ENCODE measurements at places on chromosomes 16 and 17. TPM values are rescaled to one million over a fixed set of nuclear protein-coding genes. Genes with fewer than 3 reads are reported as not detected.

- H3K27me3 ChIP-seq, result no peaks in the 10 kb centered on the region
- DNase-seq, result no peak
- H3K4me3 ChIP-seq, result no peak overlapping the region
- H3K36me3 ChIP-seq, result no peaks in the 10 kb centered on the region
These were observed 296.9 kb downstream of the ZFHX3 start for GRCh38 chr16:72751076-72751475.

DNA sequence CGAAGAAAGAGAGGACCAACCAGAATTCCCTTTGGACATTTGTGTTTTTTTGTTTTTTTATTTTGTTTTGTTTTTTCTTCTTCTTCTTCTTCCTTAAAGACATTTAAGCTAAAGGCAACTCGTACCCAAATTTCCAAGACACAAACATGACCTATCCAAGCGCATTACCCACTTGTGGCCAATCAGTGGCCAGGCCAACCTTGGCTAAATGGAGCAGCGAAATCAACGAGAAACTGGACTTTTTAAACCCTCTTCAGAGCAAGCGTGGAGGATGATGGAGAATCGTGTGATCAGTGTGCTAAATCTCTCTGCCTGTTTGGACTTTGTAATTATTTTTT, 3.6 kb downstream of the SOX9 start:
- H3K4me1 ChIP-seq, result peaks cover 7% of the 10 kb centered on the region
- H3K27me3 ChIP-seq, result peaks cover 48% of the 10 kb centered on the region
- no peak overlapping the region for H3K4me3 ChIP-seq
- no peak for DNase-seq
- no peak overlapping the region for H3K27ac ChIP-seq

- no peak for DNase-seq
- H3K36me3 ChIP-seq, result no peaks in the 10 kb centered on the region
- no peak overlapping the region for H3K27ac ChIP-seq
- H3K4me3 ChIP-seq, result no peak overlapping the region
- no peaks in the 10 kb centered on the region for H3K4me1 ChIP-seq
These were observed 93.6 kb downstream of the SPACA3 start for GRCh38 chr17:33085256-33085655.

DNA sequence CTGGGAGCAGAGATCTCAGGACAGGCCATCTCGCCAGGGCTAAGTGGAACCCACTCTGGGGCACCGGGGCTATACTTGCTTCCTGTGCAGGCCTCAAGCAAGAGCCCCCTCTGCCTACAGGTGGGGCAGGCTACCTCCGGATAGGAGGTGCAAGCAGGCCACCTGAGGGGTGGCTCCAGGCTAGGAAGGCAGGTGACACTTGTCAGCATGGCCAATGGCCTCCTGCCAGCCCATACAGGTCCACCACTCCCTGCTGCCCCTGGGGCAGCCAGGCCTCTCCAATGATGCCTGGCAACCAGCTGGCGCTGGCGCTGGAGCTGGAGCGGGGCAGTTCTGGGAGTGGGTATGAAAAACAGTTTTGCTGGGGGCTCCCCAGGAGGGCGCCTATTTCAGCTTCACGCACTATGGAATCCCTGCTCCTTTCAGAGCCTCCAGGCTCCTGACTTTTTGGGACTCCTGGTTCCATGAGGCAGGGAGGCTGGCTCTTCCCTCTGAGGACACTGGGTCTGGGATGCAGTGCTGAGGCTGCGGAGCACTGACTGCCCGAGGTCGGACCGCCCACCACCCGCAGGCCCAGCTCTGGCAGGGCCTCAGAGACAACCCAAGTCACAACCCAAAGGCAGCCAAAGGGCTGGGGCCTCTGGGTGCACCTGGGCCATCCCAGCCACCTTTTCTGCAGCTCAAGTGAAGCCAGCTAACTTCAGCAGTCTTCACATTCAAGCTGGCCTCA, 8.4 kb upstream of the SREBF1 start:
- peaks cover 37% of the 10 kb centered on the region for H3K4me1 ChIP-seq
- no peak overlapping the region for H3K27ac ChIP-seq
- H3K4me3 ChIP-seq, result no peak overlapping the region

DNA sequence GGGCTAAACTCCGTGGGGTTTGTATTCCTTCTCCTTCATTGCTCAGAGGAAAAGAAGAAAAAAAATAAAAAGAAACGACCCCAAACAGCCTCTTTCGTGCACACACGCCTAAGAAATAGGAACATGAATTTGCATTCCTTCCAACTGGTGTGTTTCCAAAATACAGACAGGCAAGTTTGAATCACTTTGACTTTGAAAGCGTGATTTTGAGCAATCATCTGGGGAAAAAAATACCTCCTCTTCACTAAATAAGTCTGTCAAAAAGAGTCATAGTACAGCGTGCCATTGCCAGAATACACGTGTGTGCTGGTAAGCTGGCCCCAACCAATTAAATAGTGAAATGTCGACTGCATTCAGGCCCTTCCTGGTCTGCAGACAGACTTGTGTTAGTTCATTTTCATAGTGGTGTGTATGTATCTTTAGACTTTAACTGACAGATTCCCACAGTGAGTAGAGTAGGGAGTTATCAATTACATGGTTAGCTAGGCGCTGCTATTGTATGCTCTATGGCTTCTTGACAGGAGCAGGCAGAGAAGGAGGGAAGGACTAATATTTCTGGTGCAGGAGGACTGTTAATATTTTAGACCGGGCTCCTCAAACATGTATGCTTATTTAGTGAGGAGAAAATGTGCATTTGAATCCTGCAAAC, 618.3 kb downstream of the MAF start:
- no peaks in the 10 kb centered on the region for H3K4me1 ChIP-seq
- DNase-seq, result no peak
- H3K27ac ChIP-seq, result no peak overlapping the region
- peaks cover 3% of the 10 kb centered on the region for H3K36me3 ChIP-seq
- no peak overlapping the region for H3K4me3 ChIP-seq

DNA sequence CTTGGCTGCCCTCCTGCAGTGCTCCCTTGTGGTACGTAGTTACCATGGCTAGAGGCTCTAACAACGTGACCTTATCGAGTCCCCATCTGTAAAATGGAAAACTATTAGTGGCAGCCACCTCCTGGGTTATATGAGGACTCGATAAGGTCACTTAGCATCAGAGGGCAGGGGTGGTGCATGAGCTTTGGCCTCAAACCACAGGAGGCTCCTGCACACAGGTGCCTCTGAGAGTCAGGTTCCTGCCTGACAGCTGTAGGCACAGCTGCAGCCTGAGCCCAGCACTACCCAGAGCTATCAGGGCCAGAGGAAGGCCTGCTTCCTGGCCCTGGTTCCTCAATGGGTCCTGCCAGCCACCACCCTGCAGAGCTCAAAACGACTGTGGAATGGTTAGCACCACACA, 57.2 kb upstream of the SEC14L1 start:
- no peak overlapping the region for H3K4me3 ChIP-seq
- peaks cover 1% of the 10 kb centered on the region for H3K36me3 ChIP-seq
- no peak for DNase-seq
- H3K4me1 ChIP-seq, result peaks cover 20% of the 10 kb centered on the region
- H3K27ac ChIP-seq, result no peak overlapping the region

GRCh38 chr17:76667786-76668453, 24.4 kb upstream of the ST6GALNAC1 start:
- H3K27ac ChIP-seq, result no peak overlapping the region
- H3K36me3 ChIP-seq, result no peaks in the 10 kb centered on the region
- DNase-seq, result no peak
- peaks cover 25% of the 10 kb centered on the region for H3K4me1 ChIP-seq

DNA sequence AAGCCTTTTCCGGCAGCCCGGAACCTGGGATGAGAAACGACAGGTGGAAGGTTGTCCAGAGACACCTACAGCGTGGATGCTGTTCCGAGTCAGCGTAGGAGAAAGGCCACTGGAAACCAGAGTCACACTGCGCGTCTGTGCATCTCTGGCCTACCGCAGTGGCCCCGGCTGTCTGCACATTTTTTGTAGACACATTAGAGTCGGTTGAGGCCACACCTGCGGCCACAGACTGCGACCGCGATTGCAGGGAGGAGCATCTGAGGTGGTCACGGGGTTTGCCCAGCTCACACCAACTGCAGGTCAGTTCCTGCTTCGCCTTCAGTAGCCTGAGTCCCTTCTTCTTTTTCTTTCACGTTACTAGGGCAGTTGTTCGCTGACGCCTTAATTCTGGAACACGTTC, 52.4 kb downstream of the WDR45B start:
- no peaks in the 10 kb centered on the region for H3K27me3 ChIP-seq
- no peak overlapping the region for H3K27ac ChIP-seq
- DNase-seq, result no peak
- peaks cover 30% of the 10 kb centered on the region for H3K36me3 ChIP-seq
- peaks cover 37% of the 10 kb centered on the region for H3K4me1 ChIP-seq

DNA sequence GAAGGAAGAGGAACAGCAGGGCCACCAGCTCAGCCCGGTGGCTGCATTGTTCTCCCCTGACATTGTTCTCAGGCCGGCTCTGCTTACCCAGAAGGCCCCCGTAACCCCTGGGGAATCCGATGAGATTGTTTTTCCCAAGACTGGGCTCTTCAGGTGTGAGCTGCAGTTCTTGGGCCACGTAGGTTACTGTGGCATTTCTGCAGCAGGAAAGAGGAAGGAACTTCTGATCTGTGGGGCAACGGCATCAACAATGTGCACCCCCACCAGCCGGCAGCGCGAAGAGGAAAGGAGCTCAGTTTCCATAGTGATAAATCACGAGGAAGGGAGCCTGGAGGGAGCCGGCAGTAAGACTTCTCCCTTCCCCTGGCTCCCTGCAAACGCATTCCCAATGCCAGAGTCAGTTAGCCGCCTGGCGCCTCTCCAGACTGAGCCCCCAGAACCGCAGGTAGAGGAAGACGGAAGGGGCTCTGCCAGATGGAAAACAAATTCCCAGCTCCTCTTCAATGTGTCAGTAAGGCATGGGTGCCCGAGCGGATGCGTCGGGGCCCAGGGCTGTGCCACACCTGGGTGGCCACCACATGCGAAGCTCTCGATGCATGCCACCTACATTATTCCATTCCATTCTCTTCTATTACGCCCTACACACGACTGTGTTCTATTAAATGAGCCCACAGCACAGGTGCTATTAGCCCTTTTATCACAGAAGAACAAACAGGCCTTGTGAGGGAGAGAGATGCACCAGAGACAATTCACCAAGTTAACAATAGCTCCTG, 21.5 kb upstream of the PECAM1 start:
- H3K27me3 ChIP-seq, result no peaks in the 10 kb centered on the region
- no peaks in the 10 kb centered on the region for H3K36me3 ChIP-seq
- H3K27ac ChIP-seq, result no peak overlapping the region
- H3K4me1 ChIP-seq, result peaks cover 10% of the 10 kb centered on the region
- no peak for DNase-seq

- H3K4me3 ChIP-seq, result peak overlapping the region; percentile 85
- H3K4me1 ChIP-seq, result peaks cover 32% of the 10 kb centered on the region
- DNase-seq, result peak; percentile 81
- H3K36me3 ChIP-seq, result peaks cover 8% of the 10 kb centered on the region
- peak overlapping the region; percentile 85 for H3K27ac ChIP-seq
These were observed 934 bp downstream of the MAFG start for GRCh38 chr17:81926451-81927151.

GRCh38 chr17:70321352-70321751, 152.0 kb downstream of the KCNJ2 start:
- no peaks in the 10 kb centered on the region for H3K36me3 ChIP-seq
- H3K27me3 ChIP-seq, result peaks cover 4% of the 10 kb centered on the region
- H3K27ac ChIP-seq, result no peak overlapping the region
- no peak overlapping the region for H3K4me3 ChIP-seq
- DNase-seq, result no peak

DNA sequence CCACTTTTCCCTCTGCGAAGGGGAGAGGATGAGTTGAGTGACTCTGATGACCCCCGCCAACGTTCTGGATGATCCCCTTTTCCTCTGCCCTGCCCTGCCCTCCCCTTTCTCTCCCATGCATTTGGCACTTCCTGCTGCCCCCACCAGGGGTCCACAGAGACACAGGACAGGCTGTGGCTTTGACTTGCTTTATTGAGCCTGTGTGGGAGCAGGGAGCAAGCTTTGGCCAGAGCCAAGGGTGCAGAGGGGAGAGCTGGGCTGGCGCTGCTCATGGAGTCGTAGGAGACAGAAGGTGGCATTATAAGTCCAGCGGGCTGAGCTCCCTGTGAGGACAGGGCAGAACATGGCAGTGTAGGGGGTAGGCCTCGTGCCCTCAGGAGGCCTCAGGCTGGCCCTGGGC, 1.6 kb downstream of the PPY start:
- H3K4me1 ChIP-seq, result peaks cover 10% of the 10 kb centered on the region
- peak; percentile 43 for DNase-seq
- no peaks in the 10 kb centered on the region for H3K36me3 ChIP-seq
- no peak overlapping the region for H3K27ac ChIP-seq

- no peak overlapping the region for H3K27ac ChIP-seq
- H3K4me1 ChIP-seq, result no peaks in the 10 kb centered on the region
These were observed 16.4 kb upstream of the RBFOX3 start for GRCh38 chr17:79627184-79627765.

DNA sequence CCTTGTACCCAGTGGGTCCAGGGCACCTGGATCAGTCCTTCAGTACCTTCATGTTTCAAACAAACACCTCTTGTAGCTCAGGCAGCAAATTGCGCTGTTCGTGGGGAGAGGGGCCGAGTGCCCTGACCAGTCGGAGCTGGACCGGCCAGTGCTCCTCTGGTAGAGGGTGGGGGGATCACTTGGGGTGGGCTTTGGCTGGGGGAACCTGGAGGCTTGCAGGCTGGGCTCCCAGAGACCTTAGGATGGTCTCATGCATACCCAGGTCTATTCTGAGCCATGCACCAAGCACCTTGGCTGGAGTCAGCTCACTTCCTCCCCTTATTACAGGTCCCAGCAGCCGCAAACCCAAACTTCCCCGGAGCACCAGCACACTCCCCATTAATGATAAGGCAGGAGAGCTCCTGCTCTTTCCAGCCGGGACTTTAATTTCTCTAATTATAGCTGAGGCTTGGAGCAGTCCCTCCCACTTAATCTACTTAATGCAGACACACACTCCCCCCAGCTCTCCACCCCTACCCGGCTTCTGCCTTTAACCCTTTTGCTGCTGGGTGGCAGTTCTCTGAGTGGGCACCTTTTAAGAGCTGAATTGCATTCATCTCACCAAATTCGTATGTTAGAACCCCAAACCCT, 26.3 kb upstream of the MGAT5B start:
- H3K27ac ChIP-seq, result no peak overlapping the region
- peaks cover 8% of the 10 kb centered on the region for H3K4me1 ChIP-seq
- no peak overlapping the region for H3K4me3 ChIP-seq
- peaks cover 41% of the 10 kb centered on the region for H3K27me3 ChIP-seq
- H3K36me3 ChIP-seq, result no peaks in the 10 kb centered on the region

DNA sequence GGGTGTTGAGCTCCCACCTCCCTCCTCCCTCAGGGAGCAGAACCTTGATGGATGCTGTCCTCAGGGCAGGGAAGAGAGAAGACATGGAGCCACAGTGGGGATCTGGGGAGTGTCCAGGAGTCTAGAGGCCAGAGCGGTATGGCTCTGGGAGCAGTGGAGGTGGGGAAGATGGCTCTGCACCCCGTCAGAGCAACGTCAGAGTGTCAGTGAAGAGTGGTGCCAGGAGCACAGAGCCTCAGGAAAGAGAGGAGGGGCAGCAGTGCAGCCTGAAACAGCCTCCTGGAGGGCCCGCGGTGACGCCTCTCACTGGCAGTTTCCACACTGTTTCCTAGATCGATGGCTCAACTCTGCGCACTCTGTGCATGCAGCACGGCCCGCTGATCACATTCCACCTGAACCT, 23.2 kb upstream of the SLC5A11 start:
- H3K27ac ChIP-seq, result no peak overlapping the region
- H3K36me3 ChIP-seq, result peaks cover 58% of the 10 kb centered on the region
- no peaks in the 10 kb centered on the region for H3K4me1 ChIP-seq

Gene MPP2
- total RNA-seq, result 1.3 TPM

Gene OR4D1
- total RNA-seq, result 0.27 TPM

Gene CES3
- 1.6 TPM for total RNA-seq

Gene CA5A
- not detected for total RNA-seq

Gene RNF43
- 1.0 TPM for total RNA-seq

Gene EPX
- not detected for total RNA-seq

Gene SLC43A2
- total RNA-seq, result 1.1 TPM

Gene MBTPS1
- 32.0 TPM for total RNA-seq

Gene USP32
- total RNA-seq, result 33.1 TPM
